ENCODE measurements at places on chromosomes 11 and 22.

- DNase-seq, result no peak
Measured at GRCh38 chr11:109972181-109972715, 120.9 kb upstream of the ZC3H12C start.

GRCh38 chr11:79062814-79063762 lies 377.7 kb downstream of the TENM4 start:
- no peak for DNase-seq

DNA sequence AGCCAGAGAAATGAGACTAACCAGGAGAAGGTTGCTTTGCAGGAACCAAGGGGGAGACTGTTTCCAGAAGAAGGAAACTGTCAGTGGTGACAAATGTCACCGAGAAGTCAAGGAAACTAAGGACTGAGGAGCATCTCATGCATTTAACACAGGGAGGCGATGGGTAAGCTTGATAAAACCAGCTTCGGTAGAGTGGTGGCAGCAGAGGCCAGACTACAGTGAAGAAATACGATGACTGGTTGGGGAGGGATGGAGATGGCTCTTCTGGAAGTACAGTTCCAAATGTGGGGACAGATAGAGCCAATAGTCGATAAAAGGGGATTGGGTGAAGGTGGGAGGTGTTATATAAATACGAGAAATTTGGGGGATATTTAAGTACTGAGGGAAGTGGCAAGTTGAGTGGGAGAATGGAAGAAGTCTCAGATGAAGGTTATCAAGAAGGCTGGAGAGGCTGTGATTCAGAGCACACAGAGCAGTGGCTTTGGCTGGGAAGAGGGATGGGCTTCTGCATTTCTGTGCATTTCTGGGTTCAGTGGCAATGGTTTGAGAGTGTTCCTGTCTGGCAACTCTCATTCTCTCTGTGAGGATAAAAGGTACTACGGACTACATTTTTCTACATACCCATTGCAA lies 29.2 kb downstream of the SC5D start:
- no peak for DNase-seq

GRCh38 chr22:38451404-38451803 lies 3.6 kb downstream of the KCNJ4 start:
- DNase-seq, result no peak

DNA sequence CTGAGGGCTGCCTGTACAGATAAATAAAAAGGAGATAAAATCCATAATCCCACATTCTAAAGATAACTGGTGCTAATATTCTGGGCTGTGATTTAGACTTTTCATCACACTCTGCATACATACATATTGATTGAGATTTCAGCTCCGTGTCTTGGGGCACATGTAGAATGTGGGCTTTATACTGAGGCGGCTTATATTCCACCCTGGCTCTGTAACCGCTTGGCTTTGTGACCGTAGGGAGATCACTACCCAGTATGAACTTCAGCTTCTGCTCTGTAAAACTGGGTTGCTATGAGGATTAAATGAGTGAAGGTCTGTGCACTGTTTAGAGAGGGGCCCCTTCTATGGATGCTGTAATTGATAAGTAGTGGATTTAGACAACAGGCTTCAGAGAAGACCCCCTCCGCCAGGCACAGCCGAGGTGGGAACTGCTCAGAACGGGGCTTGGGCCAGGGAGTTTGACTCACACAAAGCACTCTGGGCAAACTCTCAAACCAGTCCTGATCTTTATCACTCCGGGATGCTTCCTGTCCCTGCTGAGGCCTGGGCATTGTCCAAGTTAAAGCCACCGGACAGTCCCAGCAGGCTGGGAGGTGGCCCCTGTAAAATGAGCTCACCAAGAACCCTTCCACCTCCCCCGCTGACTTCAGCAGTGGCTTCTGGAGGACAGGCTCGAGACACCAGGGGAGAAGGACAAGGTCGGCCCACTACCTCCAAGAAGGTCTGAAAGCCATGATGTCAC lies 17.2 kb downstream of the KIAA1671 start:
- DNase-seq, result peak; percentile 7

DNA sequence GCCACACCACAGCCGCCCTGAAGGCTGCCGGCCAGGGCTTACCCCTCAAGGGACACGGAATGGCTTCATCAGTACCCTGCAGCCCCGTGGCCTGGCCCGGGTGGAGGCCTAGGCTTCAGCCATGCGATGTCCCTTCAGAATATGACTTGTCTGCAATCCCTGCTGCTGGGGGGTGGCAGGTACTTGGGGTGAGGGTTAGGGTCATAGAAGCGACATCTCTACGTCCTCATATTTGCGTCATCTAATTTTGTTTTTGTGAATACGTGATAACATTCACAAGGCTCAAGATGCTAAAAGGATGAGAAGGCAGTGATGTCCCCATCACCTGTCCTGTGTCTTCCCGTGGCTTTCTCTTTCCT lies 6.4 kb downstream of the CCND1 start:
- no peak for DNase-seq

DNA sequence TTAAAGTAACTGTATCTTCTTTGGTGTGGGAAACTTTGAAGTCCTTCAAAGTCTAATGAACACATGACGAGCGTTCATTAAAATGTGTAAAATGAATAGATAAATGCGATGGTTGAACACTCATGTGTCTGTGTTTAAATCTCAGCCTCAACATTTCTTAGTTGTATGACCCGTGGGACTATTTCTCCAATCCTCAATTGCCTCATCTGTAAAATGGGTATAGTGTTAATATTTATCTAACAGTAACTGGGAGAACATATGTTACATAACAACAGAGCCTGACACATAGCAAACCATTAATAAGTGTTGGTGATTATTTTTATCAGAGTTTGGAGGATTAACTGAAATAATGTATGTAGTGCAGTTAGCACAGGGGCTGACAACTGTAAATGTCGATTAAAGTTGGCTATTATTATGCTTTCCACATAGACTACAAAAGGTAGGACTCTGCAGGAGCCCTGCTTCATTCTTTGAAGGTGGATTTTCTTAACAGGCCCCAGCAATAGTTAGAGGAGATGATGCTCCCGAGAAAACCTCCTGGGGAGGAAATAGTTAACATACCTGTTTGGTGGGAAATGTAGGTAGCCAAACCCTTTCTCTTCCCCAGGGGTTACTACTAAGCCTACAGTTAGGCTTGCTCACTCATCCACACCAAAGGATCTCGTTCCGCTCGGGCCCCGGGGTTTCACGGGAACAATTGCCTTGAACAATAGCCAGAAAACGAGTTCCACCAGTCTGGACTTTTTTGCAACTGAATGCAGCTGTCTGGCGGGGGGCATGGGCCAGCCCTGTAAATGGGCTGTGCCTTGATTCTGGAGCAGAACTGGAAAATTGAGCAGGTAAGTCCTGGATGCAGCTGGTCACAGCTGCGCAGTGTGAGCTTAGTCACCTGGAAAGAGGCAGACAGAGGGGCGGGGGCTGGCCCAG lies 133.4 kb downstream of the DBX1 start:
- no peak for DNase-seq

DNA sequence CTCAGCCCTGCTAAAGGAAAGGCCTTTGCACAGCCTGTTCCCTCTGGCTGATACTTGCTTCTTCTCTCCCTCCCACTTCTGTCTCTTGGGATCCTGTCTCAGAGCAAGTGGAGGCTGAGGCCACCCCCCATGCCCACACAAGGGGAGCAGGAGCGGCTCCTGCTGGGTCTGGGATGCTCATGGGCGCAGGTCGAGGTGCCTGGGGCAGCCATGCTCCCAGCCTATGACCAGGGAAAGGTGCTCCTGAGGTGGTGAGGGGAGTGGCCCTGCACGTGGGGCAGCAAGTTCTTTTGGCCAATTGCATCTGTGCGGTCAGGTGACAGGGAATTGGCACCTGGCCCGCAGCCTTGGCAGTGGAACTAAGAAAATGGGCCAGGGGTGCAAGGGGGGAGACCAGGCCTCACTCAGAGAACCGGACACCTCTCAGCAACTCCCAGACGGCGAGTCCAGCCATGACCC lies 1.5 kb downstream of the MAPK11 start:
- no peak for DNase-seq

- DNase-seq, result peak; percentile 22
Measured at GRCh38 chr11:35029979-35030682, 108.8 kb upstream of the CD44 start.

- DNase-seq, result no peak
Measured at GRCh38 chr22:45584121-45584570, 81.5 kb downstream of the FBLN1 start.

DNA sequence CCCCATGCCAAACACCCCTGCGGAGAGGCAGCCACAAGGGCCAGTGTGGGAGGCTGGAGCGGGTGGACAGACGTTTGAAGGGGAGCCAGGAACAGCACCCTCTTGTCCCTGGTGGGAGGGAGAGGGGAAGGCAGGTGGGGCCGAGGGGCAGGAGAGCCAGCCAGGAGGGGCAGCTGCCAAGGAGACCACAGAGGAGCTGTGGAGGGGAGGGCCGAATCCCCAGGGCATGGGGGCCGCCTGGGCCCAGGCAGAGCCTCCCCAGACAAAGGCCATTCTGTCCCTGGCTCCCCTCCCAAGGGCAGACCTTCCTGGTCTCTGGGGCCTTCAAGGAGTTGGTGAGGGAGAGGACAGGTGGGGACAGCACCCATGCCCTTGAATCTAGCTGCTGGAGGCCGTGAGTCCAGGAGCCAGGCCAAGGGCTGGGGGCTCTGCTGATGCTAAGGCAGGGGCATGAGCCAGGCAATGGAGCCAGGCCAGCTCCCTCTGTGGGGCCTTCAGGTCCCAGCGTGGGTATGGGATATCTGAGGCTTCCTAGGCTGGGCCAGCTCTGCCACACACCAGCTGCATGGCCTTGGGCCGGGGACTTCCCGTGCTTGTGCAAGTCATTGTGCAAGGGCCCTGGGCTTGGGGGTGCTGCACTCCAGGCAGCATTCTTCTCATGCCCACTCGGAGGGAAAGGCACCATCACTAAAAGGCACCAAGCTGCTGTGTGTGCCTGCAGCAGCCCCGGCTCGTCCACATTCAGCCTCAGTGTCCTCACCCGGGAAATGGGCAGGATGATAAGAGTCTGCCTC lies 11.4 kb downstream of the EMID1 start:
- peak; percentile 2 for DNase-seq

- DNase-seq, result no peak
Measured at GRCh38 chr22:42726811-42727210, 6.1 kb upstream of the A4GALT start.

DNA sequence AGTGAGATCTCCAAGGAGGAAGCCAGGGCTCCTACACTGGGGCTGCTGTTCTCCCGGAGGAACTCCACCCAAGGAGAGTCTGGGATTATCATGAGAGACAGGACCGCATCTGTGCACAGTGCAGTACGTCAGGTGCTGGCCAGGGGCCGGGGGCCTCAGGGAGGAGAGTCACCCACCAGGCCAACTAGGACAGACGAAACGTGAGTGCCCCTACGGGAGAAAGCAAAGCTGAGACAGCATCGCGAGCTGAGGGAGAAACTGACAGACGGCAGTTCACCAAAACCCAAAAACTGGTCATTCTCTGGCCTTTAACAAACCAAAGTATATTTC lies 273.4 kb downstream of the BRD1 start:
- no peak for DNase-seq

- DNase-seq, result no peak
Measured at GRCh38 chr11:96055706-96056387, 131.9 kb upstream of the MTMR2 start.

DNA sequence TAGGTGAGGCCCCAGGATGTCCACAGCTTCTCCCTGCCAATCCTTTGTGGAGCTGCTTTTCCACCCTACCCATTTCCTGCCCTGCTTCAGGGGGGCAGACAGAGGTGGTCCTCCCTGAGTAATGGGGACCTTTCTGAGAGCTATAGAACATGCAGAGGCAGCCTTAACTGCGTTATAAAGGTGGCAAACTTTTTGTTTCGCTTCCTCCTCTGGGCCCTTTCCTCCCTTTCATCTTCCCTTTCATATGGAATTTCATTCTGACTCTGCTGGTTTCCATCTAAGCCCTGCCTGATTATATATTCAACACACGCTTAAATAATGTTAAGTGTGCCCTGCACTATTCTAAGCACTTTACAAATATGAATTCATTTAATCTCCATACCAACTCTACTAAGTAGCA lies 169.3 kb upstream of the E2F8 start:
- DNase-seq, result no peak

DNA sequence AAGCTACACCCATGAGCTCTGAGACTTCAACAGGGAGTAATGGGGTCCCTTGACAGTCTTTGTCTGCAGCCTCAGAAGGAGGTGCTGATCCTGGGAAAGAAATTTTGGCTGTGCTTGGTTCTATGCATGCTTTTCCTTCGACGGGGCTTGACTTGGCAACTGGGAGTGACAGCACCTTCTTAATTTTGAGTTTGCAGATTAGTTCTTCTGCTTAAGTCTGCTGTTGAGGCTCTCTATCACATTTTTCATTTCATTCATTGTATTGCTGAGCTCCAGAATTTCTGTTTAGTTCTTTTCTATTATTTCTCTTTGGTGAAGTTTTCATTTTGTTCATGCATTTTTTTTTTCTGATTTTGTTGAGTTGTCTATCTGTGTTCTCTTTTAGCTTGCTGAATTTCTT lies 125.6 kb downstream of the SNX19 start:
- DNase-seq, result no peak

DNA sequence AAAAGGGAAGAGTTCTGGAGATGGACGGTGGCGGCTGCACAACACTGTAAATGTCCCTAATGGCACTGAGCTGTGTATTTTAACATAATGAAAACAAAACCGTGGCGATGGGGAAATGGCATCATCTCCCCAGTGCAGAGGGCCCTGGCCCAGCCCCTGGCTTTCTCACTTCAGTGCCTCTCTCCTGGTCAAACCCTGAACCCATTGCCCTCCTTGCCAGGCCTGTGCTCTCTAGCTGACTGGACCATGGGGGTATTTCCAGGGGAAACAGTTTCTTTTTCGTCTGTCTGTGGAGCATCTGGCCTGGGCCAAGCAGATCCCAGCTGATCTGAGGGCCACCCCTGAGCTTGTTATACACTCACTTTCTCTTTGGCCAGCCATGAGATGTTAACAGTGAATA lies 17.4 kb upstream of the NAP1L4 start:
- no peak for DNase-seq

GRCh38 chr11:97354026-97354425 lies 964.2 kb downstream of the JRKL start:
- no peak for DNase-seq

DNA sequence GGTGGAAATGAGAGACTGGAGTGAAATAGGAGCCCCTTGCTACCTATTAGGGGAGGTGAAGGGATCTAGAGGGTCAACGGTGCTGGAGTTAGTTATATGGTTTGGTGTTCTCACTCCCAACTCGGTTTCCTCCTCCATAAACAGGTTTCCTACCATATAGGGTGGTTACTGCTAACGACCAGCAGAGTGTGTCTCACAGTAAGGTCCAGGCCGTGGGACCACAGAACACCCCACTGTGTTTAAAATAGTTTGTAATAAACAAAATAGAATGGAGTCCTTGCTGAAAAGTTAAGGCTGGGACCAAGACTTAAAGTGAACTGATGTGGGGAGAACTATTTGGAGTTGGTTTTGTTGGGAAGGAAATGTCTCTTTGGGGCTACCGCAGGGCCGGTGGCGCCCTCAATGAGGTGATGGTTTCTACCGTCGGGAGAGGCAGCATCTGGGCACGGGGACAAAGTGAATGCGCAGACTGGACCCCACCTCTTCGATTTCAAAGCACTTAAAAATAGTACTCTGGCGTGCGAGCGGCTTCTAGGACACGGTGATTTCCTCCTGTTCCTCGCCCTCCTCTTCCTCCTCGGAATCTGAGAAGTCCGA lies 4.5 kb downstream of the DBX1 start:
- no peak for DNase-seq
